NCI-H345 (cell line): ENCODE measurements at places on chromosomes 7 and 10.

DNA sequence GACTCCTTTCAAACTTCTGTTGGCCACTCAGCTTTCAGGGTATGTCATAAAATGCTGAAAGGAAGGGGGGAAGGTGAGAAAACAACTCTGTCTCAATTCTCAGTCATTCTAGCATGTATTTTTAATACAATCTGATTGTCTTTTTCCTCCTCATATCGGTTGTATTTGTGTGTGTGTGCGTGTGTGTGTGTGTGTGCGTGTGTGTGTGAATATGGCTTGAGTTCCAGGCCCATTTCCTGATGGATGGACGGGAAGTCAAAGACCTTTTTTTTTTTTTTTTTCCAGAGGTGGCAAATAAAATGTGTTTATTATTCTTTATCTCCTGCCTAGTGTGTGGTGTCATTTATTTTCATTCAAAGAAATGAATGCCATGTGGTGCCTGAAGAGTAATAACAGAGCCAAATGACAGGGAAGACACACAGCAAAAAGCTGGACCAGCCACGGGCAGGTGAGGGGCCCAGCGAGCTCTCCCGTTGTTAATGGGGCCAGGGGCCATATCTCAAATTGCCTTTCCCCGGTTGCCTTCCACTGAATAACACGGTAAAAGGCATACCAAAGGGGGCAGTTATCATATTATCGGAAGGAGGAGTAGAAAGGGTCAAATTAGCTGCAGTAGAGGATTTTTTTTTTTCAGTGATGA lies 3.1 kb upstream of the PLXNA4 start:
- no peak for DNase-seq

DNA sequence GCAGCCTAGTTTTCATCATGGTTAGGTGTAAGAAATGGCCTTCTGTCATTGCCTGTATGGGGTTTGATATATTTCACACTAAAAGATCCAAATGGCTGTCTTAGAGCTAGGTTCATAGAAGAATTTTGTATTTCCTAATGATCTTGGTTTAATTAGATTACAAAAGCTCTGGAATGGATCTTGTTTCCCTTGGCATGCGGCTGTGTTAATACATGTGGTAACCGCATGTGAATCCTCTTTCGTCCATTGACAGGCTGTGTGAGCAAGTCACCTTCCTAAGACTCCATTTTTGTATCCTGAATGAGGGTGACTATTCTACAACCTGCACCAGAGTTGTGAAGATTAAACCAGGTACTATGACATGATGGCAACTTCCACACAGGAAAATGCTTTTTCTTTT lies 12.4 kb upstream of the FZD1 start:
- DNase-seq: no peak

DNA sequence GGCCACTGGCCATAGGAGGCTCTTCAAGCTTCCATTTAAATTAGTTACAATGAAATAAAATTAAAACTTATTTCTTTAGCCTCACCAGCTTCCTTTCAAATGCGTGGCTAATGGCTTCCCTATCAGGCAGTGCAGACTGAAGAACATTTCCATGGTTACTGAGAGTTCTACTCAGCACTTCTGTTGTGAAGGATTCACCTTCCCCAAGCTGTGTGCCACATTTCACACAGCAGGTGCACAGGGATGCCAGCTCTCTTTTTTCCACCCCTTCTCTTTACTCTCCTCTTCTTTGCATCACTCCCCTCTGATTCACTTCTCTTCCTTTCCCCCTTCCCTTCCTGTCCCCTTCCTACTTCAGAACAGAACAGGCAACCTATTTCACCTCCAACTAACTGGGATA lies 833 bp downstream of the GDF2 start:
- DNase-seq: no peak

DNA sequence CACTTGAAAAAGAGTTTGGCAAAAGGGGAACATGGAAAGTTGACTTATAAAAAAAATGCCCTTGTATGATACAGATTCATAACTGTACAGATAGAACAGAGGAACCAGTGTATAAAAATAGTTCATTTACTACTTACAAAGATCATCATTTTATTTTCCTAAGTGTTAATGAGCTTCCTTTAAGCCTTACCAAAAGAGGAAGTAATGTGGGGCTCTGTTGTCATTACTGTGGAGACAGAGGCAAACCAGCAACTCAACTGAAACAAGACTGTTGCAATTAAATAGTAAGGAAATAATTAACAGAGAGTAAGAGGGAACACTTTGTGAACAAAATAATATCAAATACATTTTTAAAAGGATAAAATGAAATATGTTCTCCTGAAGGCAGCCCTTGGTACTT lies 526.2 kb upstream of the ADARB2 start:
- no peak for DNase-seq

DNA sequence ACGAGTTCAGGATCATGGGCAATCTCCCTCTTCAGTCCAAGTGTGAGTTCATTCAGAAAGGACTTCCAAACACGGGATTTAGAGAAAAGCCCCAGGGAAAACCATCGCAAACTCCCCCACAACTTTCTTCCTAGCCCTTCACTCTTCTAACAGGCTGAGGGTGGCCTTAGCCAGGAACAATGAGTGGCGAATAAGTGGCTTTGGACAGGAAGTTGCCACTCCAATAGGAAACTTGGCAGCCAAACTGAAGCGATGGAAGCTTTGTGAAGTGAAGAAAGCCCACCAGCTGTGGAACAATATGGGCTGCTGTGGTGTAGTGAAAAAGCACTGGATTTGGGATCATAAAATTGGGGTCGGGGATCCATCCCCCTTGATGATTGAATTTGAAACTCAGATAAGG lies 193.2 kb downstream of the TEX36 start:
- no peak for DNase-seq

DNA sequence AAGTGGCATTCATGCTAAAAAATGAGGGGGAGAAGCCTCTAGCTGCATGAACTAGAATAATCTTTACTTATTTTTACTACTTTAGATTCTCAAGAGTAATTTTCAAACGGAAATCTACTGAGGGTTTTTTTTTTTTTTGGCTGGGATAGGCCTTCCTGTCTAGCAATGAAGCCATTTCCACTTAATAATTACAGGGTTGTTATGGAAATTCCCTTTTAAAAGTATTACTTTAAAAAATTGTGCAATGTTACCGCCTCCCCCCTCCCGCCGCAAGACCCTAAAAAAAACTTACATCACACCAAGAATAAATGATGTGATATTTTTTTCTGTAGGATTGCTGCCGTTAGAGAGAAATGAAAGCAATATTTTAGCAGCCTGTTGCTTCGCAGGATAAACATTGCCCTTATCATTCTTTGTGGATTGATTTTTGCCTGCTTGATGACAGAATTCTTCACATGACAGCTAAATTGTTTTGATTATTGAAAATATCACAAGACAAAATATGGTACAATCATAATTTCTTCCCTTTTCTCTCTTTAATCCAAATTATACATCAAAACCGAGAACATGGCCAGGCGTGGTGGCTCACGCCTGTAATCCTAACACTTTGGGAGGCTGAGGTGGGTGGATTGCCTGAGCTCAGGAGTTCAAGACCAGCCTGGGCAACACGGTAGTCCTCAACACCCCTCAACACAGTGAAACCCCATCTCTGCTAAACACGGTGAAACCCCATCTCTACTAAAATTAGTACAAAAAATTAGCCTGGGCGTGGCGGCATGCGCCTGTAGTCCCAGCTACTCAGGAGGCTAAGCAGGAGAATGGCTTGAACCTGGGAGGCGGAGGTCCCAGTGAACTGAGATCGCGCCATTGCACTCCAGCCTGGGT lies 32.8 kb downstream of the ARL4A start:
- no peak for DNase-seq

DNA sequence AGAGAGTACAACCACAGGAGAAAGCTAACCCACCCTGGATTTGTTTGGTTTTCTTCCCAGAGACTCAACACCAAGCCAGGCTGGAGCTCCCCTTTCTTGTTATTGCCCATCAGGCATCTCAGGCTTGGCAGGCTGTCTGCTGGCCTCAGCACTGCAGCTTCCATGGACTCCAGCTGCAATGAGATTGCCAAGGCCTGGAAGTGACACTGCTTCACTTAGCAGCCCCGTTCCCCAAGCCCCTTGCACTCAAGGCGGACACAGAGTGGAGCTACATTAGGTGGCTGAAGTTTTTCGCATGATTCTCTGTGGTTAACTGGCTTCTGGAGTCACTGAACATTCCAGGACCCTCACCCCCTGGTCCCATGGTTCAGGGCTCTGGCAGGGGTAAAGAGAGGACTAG lies 163.1 kb upstream of the GDF10 start:
- no peak for DNase-seq
